H4 (cell line): ENCODE measurements at places on chromosomes 7 and 10. TPM values are rescaled to one million over a fixed set of nuclear protein-coding genes. Genes with fewer than 3 reads are reported as not detected.

GRCh38 chr10:52776471-52776903 is 3.9 kb upstream of the MBL2 start:
- no peak for DNase-seq

GRCh38 chr7:156534925-156535324 is 105.6 kb upstream of the RNF32 start:
- DNase-seq: no peak

AGR2 gene
- total RNA-seq: not detected in 2 replicates

AVPI1 gene
- 26.8 and 32.1 TPM in 2 replicates for total RNA-seq

CNTNAP2 gene
- total RNA-seq: 1.7 and 2.8 TPM in 2 replicates

ORC5 gene
- total RNA-seq: 25.2 and 39.0 TPM in 2 replicates
